ENCODE measurements at places on chromosomes 11 and 22. TPM values are rescaled to one million over a fixed set of nuclear protein-coding genes. Genes with fewer than 3 reads are reported as not detected.
A peak's percentile ranks its signal among the peaks of the same experiment; 100 is the strongest.

DNA sequence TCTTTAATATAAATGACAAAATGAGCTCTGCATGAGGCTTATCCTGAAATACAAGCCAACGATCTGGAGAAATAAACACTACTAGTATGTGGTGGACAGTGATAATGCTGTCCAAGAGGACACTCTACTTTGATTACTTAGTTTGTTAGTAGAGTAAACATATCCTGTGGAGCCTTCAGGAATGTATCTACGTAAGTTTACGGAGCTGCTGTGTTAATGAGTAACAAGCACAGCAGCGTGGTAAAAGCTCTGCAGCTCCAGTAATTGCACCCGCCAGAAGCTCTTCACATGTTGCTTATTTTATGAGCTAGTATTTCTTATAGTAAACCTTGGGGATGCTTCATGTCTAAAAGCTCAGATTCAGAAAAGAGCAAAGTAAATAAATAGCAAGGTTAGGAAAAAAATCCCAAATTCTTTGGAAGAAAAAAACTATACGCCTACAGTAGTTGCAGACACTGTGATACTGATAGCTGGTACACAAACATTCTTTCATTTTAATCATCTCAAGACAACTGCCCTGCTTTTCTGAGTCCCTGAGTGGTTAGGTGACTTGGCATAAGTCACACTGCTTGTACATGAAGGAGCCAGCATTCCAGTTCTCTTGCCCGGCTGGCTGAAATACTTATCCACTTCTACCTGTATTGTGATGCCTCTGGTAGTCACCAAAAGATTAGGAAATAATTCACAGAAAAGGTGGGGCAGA lies 32.7 kb upstream of the CCDC34 start:
- no peak for DNase-seq

DNA sequence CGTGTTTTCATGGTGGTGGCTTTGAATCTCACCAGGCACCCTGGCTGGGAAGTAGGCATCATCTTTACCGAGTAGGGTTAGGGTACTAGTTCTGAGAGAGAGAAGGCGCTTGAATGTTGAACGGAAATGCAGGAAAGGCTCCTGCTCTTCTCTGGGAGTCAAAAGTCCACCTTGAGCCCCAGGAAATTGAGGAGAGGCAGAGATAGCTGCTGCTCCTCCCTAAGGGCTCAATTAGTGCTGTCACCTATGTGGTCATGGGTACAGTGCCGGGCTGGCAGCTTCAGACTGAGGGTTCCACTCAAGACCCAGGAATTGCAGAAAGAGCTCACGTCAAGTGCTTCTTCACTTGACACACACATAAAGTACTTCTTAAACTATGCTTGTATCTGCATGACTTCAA lies 1.7 kb downstream of the CCDC157 start:
- DNase-seq = no peak

GRCh38 chr11:62186195-62186594 lies 3.8 kb upstream of the SCGB1D1 start:
- no peak for DNase-seq

DNA sequence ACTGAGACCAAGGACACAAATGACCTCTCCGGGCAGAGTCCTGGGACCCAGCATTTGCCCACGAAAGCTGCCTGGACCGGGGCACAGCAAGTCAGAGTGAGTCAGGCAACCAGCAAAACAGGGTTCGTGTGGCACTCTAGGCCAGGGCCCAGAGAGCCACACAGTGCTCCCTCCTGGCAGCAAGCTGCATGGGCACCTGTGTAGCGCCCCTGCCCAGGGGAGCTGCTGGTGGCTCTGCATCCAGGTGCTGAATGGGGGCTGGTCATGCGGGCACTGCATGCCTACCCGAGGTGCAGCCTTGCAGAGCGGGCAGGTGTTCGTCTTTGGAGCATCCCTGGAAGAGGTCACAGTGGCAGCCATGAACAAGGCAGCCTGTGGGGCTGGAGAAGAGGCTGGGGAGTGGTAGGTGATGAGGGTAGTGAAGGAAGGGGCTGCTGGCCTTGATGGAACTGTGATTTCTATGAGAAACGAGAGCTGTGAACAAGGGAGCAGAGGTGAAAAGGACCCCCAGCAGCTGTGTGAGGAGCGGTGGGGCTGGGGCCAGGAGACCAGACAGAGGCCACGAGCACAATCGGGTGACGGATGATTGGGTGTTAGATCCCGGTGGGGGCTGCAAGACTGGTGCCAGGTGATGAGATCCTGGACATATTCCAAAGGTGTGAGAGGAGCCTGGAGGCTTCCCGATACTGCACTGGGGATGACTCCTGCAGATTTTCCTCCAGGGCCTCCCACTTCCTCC lies 63.3 kb downstream of the DGCR2 start:
- no peak for DNase-seq

DNA sequence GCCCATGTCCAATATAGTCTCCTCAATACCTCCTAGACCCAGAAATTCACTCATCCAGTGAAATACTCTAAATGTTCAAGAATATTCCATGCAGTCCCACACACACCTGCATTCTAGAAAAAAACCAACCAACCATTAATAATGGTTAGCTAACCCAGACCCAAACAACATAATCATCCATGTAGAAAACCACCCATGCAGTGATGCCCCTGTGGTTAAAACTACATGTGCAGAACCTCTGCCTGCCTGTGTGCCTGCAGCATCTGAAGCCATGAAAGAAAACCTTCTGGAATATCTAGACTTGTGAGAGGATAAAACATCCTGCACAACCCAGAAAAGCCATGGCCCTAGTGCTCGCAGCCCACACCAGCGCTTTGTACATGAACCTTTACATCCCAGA lies 47.8 kb downstream of the SLC22A12 start:
- DNase-seq = no peak

- peak; percentile 97 for DNase-seq
Measured at GRCh38 chr11:122215244-122215992, 99.4 kb upstream of the BLID start.

DNA sequence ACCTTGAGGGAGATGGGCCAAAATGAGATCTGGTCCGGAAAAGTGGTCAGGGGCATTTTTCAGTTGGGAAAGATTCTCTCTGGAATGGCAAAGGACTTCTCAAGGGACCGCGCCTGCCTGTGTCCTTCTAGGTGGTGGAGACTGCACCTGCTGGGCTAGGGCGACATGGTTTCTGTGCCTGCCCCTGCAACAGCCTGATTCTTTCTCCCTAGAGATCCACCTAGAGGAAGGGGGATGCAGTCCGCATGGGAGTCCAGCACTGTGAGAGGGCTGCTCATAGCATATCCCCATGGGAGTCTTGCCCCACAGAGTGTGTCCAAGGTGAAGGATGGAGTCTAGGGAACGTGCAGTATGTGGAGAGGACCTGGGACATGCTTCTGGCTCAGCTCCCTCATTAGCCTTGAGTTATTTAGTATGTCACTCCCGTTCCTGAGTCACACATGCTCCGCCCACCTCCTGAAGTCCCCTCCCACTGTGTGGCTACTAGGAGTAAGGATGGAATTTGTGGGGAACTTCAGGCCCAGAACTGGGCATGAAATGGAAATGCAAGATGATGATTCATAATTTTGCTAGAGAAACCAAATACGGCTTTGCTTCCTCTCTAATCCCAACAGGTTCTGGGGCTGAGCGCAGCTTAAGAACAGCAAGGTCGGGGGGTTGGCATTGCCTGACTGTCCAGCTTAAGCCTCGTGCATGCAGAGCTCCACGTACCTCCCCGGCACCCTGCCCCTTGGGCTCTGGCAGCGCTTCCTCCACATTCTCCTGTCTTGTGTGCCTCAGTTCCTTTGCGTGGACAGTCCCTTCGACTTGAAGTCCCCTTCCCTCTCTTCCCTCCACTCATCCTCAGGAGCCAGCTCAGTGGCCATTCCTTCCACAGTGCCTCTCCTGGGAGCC lies 35.0 kb downstream of the GRIK4 start:
- DNase-seq = peak; percentile 98

- DNase-seq = no peak
Measured at GRCh38 chr11:108807262-108807661, 142.4 kb downstream of the DDX10 start.

GRCh38 chr11:71566081-71566620 lies 788 bp downstream of the KRTAP5-10 start:
- DNase-seq = no peak

DNA sequence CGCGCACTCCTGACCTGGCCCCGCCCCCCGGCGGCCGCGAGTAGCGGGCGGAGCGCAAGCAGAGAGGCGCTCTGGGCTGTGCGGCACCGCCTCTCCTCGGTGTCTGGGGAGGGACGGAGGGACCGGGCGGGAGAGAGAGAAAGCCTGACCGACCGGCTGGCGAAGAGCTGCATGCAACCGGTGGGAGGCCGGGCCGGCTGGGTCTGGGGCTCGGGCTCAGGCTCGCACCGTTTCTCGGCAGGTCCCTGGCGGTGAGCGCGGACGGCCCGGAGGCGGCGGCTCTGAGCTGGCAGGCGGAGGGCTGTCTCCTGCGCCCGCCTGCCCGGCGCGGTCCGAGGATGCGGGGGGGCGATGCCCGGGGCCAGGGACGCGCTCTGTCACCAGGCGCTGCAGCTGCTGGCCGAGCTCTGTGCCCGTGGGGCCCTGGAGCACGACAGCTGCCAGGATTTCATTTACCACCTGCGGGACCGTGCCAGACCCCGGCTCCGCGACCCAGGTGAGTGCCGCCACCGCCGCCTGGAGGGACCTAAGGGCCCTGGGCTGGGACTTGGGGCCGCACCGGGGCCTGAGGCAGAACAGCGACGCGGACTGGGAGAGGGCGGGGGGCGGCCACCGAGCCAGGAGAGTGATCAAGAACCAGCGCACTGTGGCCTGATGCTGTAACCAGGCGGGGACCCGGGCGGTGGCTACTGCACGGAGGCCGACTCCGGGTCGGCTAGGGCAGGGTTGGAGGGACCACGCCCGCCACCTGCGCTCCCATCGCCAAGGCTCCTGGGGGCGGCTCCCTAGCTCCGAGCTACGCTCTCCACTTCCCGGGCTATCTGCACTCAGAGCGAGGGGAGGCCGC lies at the start of gene SYT9:
Gene SYT9, plus strand, starts transcription at position 69 of the 847 bp plus-strand sequence. Its CDS starts 283 bp downstream, at position 352.
- DNase-seq = no peak

DNA sequence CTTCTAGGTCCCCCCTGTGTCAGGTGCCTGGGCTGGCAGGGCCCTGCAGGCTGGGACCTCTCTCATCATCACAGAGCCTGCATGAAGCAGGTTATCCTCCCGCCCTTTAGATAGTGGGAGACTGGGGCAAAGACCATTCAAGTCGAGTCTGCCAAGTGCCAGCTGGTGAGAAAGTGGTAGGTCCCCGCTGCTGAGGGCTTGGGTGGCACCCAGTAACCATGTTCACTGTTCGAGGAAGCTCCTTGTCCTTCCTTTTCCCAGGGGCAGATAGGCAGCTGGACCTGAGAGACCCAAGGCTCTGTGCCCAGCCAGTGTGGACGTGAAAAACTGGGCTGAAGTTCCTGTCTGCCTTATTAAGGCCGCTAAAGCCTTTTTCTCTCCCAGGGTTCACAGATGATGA lies 1319.8 kb downstream of the TBC1D22A start:
- DNase-seq = no peak

GRCh38 chr22:38455076-38455529 lies at the start of gene KCNJ4:
TSS of gene KCNJ4 (minus strand) at chr22:38455199. CDS start at chr22:38428132, 27,067 bp downstream.
- DNase-seq = no peak

GRCh38 chr11:44754876-44755555 lies 28.3 kb downstream of the TSPAN18 start:
- no peak for DNase-seq

- DNase-seq = no peak
Measured at GRCh38 chr11:34653031-34653430, 32.1 kb downstream of the EHF start.

DNA sequence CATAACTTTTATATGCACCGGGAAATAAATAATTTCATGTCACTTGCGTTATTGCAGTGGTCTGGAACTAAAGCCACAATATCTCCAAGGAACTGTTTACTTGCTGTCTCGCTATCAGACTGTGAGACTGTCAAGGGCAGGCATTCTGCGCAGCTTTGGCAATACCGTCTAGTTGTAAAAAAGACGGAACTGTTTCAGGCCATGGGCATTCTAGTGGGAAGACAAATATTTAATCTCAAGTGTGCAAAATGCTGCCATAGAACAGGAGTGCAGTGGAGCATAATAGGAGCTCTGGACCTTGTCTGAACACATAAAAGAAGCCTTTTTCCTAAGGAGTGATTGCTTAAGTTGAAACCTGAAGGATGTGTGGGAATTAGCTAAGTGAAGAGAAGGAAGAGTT lies 53.8 kb downstream of the PACS1 start:
- no peak for DNase-seq

GRCh38 chr11:111694851-111695250 lies 71.3 kb downstream of the PPP2R1B start:
- DNase-seq = peak; percentile 81

- DNase-seq = peak; percentile 68
Measured at GRCh38 chr22:35301372-35301874, 1.7 kb downstream of the TOM1 start.

The ADAMTS15 gene
- 1.8 TPM for total RNA-seq

The KRTAP5-9 gene
- 0.29 TPM for total RNA-seq

The OR10A2 gene
- not detected for total RNA-seq

The WNT7B gene
- total RNA-seq = not detected

The MS4A13 gene
- not detected for total RNA-seq

The RAPSN gene
- total RNA-seq = 321 TPM

The TREH gene
- not detected for total RNA-seq

The GLYAT gene
- total RNA-seq = not detected

The ZBTB16 gene
- total RNA-seq = 0.53 TPM

The ARL2 gene
- 134 TPM for total RNA-seq

The TYR gene
- total RNA-seq = not detected

The MIOX gene
- not detected for total RNA-seq

The HORMAD2 gene
- total RNA-seq = not detected

The CHRNA10 gene
- 0.59 TPM for total RNA-seq

The RNF214 gene
- 16.3 TPM for total RNA-seq

The TMEM191B gene
- total RNA-seq = 3.1 TPM
